IMR-90 (cell line): ENCODE measurements at places on chromosomes 5 and 9.

DNA sequence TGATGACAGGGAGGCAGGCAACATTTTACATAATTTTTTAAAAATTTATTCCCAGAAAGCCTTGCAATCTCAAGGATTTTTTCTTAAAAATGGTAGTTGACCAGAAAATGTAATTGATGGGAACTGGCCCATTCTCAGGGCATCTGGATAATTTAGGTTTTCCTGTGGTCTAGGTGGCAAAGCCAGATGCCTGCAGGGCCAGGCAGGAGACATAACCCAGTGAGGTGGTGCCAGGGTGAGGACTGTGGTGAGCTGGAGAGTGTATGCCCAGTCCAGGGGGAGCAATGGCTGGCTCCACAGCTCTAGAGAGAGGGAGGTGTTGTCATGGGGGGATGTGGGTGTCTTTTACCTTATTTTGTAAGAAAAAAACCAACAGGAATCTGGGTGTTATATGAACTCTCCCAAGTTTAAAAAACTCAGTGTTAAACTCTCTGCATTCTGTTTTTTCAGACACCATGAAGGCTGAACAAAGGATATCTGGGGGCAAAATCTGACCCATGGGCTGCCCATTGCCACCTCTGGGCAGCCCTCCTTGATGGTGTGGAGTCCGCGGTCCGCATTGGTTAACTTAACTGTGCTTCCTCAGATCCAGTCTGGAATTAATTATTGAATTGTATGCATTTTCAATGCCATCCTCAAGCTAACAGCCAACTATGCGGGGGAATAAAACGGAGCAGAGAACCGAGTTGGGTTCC, 43.9 kb downstream of the BOD1 start:
- DNase-seq, result no peak

- DNase-seq, result no peak
Observed at GRCh38 chr9:94528886-94529285, 26.0 kb upstream of the PCAT7 start.

DNA sequence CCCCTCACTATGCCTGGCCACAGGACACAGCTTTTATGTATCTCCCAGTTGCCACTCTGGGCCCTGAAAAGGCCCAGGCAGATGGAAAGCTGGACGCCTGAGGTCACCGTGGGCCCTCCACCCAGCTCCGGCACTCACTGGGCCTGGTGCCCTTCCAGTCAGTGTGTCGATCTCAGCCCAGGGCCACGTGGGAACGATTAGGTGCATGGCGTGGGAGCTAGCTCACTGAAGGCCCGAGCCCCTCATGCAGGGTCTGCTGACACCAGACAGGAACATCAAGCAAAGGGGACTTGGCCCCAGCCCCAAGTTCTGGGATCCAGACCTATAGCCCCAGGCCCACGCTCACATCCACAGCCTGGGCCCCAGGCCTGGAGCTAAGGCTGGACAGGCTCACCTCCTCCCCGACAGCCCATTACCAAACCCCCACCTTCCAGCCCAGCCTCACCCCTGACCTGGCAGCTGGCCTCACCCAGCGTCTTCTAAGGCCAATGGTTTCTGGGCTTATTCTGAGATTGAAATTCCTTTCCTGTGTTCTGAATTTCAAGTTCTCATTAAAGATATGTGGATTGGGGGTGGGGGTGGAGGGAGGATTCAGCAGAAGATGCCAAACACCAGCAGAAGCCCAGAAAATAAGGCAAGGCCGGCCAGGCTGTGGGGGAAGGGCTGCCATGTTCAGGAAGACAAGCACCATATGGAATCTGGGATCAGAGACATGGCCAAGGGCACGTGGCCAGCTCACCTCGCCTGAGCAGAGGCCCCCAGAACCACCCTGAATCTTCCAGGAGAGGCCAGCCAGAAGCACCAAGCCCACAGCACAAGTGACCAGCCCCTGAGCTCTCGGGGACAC, 74.5 kb downstream of the ADAMTS2 start:
- peak; percentile 47 for DNase-seq

DNA sequence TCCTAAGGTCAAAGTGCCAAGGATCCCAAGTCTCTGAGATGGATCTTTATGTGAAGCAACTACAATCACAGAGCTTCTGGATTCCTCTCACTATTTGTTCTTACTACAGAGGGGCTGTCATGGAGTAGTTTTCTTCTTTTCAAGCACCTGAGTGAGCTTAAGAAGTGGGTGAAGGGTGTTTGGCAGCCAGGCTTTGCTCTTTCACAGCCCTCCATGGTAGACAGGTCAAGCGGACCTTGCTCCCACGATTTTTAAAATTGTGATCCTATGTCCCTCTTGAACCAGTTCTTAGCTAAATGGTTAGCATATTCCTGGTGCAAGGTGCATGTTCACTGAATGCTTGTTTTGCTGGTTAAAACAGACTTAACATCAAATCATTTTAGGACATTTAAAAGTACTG, 332.2 kb downstream of the GADD45G start:
- DNase-seq, result no peak

DNA sequence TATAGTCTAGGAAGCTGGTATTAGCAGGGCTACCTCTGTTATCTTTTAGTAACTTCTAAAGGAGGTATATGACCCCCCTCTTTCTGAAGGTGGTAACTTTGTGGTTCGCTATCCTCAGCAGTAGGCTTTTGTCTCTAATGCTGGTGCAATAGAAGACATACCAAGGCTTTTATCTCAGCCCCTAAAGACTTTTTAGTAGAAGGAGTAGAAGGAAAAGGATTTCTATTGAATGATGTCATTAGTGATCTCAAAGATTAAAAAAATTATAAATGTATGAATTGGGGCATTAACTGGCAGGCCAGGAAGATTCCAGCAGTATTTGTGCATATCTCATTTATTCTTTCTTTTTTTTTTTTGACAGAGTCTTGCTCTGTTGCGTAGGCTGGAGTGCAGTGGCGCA, 78.2 kb downstream of the RAI14 start:
- peak; percentile 40 for DNase-seq

GRCh38 chr9:9598723-9599122, 1014.1 kb downstream of the PTPRD start:
- DNase-seq, result no peak

GRCh38 chr9:78316166-78316892, 19.4 kb downstream of the PSAT1 start:
- DNase-seq, result no peak

GRCh38 chr5:35938568-35939227, at the start of gene CAPSL:
Gene CAPSL, minus strand, starts transcription at chr5:35938622. Its CDS starts 17,502 bp downstream, at chr5:35921120.
- DNase-seq, result peak; percentile 70

DNA sequence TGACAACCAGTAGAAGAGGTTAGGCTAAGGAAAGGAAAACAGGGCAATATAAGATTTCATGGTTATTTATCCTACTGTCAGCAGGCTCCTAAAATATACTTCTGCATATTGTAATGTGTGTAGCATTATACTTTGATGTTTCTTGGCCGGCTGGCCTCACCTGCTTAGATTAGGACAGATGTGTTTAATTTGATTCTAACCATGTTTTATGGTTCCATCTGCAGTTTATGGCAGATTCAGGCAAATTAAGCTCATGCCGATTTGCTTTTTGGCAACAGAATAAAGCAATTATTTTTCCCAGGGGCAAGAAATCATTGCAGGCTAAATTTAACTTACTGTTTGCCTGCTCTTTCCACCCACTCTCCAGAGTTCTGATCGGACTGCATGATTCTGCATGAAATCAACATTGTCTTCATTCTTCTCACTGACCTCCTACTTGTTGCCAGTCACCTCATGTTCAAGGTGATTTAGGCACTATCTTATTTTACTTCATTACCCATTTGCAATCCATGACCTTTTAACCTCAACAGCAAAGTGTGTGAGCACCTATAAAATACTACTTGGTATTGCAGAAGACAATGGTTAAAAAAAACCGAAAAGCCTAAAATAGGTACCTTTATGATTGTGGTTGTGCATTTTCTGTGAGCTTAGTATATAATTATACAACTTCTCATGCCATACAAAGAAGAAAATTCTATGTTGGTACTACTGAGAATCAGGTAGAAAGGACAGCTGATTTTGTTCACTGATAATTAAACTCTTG, 125.2 kb downstream of the EDIL3 start:
- DNase-seq, result no peak

DNA sequence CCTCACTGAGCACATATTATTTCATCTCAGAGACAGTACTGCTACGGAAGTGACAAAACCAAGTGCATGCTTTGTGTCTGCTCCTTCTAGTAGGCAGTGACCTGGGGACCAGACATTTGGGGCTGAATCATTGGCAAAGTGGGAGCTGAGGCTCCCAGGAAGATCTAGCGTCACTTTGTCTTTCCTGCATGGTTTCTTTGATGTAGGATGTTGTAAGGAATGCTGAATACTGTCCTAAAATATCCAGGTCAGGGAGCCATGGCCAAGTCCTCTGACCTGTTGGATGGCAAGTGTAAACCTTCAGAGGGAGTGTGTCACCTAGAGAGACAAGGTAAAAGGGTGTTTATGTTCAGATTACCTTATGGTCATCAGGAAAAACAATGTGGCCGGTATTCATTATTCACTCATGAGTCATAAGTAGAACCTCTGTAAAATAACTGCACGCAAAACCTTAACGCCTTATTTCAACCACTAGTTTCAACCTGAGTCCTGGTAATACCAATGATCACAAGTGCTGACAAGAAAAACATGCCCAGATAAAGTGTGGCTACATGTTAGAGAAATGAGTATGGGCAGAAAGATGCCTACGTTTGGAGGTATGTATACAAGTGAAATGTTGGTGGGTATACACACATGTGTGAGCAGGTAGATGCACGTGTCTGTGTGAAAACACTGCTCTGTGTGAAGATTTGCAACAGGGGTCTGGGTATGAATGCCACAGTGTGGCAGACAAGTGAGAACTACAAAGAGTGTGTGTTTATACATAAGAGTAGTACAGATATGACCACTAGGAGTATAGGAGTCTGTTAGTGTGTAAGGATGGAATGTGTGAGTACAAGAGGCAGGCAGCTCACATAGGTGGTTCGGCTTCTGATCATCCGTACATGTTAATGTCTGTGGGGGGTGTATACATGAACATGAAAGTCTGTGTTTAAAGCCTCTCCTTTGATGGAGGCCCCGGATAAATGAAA, 263.9 kb downstream of the SPOCK1 start:
- no peak for DNase-seq

GRCh38 chr9:136719195-136719880, 7.0 kb downstream of the DIPK1B start:
- DNase-seq, result no peak

GRCh38 chr9:1327467-1327866, 277.3 kb downstream of the DMRT2 start:
- no peak for DNase-seq

GRCh38 chr5:53479590-53480415, 626 bp upstream of the FST start:
- peak; percentile 73 for DNase-seq

DNA sequence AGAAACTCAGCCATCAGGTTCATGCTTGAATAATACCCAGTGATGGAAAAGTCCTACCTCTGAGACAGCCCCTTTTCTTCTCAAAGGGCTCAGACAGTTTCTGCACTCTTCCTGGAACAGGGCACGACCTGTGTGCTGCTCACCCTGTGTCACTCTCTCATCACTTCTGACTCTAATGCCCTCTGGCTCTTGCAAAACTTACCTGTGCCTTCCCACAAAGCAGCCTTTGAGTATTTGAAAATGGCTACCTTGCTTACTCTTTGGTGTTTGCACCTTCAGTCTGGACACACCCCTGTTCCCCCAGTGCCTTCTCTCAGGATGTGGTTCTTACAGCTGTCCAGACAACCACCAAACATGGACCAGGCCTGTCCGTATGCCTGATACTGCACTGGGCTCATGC, 171.4 kb downstream of the GRIA1 start:
- no peak for DNase-seq

DNA sequence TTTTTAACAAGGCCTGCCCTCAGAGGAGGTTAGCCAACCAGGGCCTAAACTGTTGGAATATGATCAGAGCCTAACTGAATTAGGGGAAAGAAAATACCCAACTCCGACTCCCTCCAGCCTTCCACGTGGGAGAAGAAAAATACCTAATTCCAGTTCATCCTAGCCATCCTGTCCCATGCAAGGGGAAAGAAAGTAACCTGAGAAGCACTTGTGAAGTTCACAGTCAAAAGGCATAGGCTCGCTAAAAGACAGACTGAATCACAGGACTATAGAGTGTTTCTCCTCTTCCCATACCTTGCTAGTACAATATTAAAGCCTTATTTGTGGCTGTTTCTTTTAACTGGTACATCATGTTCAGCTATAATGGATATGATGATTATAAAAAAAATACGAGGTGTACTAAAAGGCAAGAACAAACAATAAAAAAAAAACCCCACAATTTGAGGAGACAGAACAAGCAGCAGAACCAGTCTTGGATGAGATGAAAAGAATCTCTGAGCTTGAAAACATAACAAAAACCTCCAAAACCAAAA, 18.0 kb upstream of the ATP10B start:
- DNase-seq, result no peak

DNA sequence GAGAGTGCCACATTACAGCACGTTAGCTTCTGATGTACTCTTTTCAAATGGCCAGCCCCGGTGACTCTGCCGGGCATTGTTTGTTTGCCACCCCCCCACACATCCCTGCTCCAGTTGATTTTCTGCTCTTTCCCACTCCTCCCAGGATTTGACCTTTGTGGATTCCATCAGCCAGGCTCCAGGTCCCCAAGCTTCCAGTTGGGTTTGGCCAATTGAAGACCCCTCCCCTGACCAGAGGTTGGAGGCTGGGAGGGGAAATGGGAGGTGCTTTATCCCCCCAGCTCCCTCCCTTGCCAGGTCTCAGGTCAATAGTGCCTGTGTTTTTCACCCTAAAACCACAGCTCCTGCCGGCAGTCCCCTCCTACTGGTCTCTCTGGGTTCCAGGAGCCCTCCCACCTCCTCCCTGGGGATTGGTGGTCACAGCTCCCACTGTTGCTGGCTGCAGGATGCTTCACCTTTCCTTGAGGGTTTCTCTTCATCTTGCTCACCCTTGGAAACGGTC, 34.9 kb downstream of the IRF1 start:
- DNase-seq, result no peak

GRCh38 chr5:92694067-92694466, 887.0 kb downstream of the NR2F1-AS1 start:
- DNase-seq, result no peak

DNA sequence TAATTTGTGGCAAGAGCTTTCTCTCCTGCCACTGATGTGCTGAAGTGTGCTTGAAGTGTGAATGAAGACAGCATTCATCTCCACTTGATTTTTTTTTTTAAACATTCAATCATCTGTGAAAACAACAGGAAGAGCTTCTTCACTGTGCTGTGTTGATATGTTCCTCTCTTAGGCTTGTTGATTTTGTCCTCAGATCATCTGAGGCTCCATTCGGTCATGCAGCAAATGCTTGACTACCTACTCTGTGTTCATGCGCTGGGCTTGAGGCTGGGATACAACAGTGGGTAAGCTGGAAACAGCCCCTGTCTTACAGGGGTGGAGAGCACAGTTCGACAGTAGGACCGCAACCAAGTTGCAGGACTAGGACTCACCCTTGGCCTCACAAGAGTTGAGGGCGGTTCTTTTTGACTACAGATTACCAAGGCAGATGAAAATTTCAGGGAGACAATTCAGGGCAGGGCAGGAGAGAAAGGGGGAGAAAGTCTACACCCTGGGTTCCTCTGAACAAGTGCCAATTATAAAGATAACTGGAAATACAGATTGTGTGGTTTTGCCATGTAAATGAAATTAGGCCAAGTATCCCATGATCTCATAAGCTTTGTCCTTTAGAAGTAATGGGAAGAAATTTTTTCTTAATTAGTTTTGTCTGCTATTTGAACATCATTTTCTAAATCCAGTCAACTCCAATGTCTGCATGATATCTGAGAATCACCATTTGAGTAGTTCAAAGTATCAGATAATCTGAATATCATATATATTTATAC, 31.0 kb upstream of the F2R start:
- DNase-seq, result no peak
